Effector memory CD4-positive, alpha-beta T cell (primary cell): ENCODE measurements at places on chromosomes 11 and 22.

- no peak for DNase-seq
Measured at GRCh38 chr11:113184498-113184897, 129.9 kb upstream of the TTC12 start.

- DNase-seq, result no peak
Measured at GRCh38 chr11:128803011-128803410, 64.1 kb downstream of the KCNJ1 start.

GRCh38 chr11:127137771-127138280 lies 137.3 kb upstream of the KIRREL3 start:
- no peak for DNase-seq

- DNase-seq, result no peak
Measured at GRCh38 chr11:127679816-127680545, 679.4 kb upstream of the KIRREL3 start.

DNA sequence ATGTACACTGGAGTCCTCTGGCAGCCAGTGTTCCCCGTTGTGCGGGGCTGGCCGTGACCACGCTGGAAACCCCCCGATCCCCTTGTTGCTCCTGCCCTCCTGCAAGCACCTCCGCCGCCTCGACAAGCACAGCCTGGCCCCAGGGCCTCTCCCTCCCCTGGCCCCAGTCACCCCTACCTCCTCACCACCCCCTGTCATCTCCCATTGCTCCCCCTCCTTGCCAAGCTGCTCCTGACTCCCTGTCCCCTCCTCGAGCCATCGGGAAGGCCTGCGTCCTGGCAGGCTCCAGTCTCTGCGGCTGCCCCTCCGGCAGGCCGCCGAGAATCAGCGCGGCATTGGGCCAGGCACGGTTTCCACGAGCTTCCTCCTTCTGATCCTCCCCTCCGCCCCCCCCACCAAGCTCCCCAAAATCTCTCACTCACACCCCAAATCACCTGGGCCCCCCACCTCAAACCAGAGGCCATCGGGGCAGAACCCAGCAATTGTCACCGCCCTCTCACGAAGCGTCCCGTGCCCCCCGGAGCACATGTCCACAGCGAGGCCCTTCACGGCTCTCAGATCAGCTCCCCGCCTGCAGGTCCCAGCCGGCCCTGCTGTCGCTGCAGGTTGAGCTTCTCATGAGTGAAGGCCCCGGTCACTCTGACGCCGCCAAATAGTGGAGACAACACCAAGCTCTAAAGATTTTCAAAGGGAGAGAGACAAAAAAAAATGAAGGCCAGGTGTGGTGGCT lies 5.7 kb upstream of the LSP1 start:
- DNase-seq, result no peak

DNA sequence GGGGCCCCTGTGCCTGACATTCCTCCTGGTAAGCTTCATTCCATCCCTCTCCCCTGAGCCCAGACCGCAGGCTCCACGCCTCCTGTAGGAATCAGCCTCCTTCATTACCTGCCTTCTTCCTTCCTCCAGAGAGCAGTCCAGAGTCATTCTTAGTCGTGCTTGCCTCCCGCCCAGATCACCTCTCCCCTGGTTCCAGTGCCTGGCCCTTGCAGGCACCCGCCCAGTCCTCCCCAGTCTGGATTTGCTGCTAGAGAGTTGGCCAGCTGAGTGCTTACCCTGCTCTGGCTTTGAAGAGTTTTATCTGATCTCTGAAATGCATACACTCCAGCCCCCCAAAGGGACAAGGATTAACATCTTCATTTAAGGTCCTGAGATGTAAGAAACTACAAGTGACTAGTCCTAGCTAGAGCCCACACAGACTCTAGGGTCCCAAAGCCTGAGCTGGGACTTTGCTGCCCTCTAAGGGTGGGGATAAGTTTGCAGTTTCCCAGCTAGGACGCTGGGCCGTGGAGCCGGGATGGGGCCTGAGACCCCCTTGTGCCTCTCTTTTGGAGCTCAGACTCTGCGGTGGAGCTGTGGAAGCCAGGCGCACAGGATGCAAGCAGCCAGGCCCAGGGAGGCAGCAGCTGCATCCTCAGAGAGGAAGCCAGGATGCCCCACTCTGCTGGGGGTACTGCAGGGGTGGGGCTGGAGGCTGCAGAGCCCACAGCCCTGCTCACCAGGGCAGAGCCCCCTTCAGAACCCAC lies 1.6 kb downstream of the NR1H3 start:
- DNase-seq, result no peak

DNA sequence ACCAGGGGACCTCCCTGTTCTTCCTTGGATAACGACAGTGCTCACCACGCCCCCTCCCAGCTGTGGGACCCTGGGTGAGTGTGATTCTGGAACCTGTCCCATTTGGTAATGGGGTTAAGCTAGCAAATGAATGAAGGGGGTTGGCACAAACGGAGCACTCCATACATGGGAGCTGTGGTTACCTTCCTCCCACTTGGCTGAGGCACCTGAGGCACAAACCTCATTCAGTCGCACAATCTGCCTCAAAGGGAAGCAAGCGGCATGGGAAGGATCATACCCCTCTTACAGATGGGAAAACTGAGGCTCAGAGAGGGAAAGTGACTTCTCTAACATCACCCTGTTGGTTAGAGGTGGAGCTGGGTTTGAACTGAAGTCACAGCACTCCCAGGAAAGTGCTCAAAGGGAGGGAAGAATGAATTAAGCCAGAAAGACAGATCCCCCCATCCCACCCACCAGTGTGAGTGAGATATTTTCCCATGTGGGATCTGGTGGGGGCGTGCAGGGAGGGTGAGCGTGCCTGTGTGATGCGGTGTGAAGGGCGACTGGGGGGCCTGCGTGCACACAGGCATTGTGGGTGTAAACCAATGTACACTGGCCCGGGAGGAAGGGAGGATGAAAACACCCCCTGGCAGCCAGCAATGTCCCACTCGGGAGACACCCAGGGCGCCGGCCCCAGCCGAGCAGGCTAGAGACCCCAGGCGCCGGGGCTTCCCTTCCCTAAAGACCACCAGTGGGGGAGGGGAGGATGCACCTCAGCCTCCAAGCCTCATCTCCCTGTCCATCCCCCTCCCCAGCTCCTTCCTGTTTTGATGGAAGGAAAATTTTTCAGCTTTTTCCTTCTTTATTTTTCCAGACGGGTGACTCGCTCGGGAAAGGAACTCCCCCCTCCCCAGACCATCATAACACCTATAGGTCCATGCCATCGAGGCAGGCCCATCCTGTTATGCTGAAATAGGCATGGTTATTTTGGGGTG lies 8.0 kb upstream of the PDGFB start:
- DNase-seq, result no peak

GRCh38 chr22:40265783-40266182 lies 80.5 kb upstream of the ADSL start:
- DNase-seq, result no peak

GRCh38 chr22:39292561-39293074 lies 26.8 kb downstream of the RPL3 start:
- no peak for DNase-seq

GRCh38 chr11:9851366-9851765 lies 187.5 kb downstream of the SWAP70 start:
- DNase-seq, result no peak

DNA sequence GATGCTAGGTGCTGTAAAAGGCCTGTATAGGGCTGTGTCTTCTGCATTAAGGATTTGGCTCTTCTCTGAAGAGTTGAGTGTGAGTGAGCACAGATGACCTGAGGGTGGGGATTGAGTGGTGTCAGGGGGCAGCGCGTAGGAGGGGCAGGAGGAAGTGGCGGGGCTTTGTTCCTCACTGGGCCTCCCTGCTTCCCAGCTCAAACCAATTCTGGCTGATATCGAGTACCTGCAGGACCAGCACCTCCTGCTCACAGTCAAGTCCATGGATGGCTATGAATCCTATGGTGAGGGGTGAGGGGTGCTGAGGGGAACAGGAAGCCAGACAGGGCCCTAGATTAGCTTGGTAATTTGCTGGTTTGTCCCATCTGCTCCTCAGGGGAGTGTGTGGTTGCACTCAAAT lies 9.1 kb downstream of the PHOX2A start:
- no peak for DNase-seq

- no peak for DNase-seq
Measured at GRCh38 chr11:39205236-39205995, 2254.0 kb downstream of the LRRC4C start.

DNA sequence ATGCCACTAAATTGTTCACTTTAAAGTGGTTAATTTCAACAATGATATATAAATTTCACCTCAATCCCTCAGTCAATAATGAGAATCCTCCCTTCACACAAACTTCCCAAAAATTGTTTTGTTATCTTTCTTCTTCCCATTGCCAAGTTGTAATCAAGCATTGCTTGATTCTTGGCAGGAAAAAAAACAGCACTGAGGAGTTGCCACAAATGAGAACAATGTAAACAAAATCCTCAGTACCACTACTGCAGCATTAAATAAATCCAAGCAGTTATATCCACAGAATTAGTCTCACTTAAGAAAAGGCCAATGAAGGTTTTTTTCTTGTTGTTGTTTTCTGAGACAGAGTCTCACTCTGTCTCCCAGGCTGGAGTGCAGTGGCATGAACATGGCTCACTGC lies 38.2 kb downstream of the FAM168A start:
- DNase-seq, result no peak

DNA sequence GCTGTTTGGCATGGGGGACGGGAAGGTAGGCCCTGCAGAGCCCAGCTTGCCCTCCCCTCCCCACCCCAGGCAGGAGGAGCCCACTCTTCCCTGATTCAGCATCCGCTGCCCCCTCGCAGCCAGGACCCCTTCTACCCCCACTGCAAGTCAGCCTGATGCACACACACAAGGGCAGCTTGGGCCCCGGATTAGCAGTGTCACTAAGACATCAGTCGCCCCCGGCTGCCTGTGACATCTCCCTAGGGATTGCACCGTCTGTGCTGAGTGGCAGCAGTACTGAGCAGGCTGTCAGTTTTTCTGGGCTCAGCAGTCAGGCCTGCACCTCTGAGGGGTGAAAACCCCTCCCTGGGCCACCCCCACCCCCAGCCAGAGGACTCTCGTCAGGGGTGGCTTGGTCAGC lies 30.4 kb upstream of the SYT7 start:
- no peak for DNase-seq

GRCh38 chr11:45532546-45532945 lies 132.9 kb downstream of the CHST1 start:
- no peak for DNase-seq

- no peak for DNase-seq
Measured at GRCh38 chr22:17634696-17635095, 3.9 kb upstream of the BCL2L13 start.

DNA sequence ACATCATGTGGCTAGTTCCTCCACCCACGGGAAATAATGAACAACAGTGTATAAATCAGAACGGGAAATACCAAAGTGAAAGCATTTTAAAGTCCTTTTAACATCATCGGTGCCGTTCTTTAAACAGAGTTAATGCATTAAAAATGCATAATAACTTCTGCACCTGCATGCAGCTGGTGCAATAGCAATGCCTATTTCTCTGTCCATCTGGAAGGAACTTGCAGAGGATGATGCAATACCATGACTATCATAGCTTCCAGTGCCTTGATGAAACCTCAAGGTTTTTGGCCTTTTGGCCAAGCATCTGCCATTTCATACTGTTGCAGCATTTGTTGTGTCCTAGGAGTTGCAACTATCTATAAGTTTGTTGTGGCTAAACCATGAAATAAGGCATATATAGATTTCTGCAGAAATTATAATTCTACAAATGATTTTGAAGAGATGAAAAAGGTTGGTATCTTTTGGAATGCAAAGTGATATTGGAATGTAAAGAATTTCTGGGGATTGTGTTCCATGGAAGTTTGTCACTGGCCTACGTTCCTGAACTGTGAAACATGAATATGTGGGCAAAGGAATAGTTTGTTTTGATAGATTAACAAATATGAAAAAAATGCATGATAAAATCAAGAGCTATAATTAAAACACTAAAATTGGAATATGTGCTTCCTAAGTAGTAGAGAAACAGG lies 9.8 kb upstream of the EIF3F start:
- no peak for DNase-seq

GRCh38 chr22:38081941-38082828 lies 1.8 kb downstream of the SLC16A8 start:
- no peak for DNase-seq

- no peak for DNase-seq
Measured at GRCh38 chr11:47328449-47329390, 23.8 kb downstream of the MYBPC3 start.

DNA sequence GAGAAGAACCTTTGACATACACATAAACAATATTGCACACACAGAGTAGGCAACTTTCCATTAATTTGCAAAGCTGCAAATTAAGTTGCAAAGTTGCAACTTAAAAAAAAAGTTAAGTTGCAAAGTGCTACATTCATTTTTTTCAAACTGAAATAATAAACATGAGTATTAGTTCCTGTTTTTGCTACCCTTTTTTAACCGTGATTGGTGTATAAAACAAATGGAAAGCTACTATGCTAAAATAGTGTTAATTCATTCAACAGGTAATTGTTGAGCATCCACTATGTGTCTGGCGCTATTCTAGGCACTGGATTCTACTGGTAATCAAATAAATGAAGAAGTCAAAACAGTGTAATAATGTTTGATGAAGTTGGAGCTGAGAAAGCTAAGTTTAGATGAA lies 8.1 kb downstream of the ZFP91 start:
- DNase-seq, result no peak

GRCh38 chr11:63534895-63535461 lies 1.6 kb upstream of the PLAAT4 start:
- DNase-seq, result no peak

DNA sequence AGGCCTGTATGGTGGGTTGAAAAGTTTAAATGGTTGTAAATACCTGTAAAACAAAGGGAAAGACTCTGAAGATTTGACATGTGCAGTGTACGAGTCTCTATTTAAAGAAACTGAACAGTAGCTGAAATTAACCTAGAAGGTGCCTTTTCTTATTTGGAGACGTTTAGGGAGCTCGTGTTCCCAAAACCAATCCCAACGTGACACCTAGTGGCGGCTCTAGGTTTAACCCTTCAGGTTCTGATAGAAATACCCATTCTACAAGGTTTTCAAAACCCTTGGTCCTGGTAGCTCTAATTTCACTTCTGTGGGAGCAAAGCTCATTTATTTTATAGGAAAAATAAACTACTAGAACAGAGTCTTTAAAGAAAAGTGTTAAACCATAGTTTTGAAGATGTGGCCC lies 258.3 kb downstream of the LRRC4C start:
- DNase-seq, result no peak

- DNase-seq, result no peak
Measured at GRCh38 chr11:109349276-109350080, 72.5 kb upstream of the C11orf87 start.

- DNase-seq, result no peak
Measured at GRCh38 chr11:121589946-121590537, 137.3 kb upstream of the SORL1-AS1 start.

- peak; percentile 45 for DNase-seq
Measured at GRCh38 chr11:128884703-128885338, 6.3 kb upstream of the KCNJ5 start.

- DNase-seq, result no peak
Measured at GRCh38 chr11:35274909-35275785, 136.2 kb downstream of the CD44 start.
